Lower lobe of right lung (tissue), 2 donors: ENCODE measurements at places on chromosomes 2 and 18.

DNA sequence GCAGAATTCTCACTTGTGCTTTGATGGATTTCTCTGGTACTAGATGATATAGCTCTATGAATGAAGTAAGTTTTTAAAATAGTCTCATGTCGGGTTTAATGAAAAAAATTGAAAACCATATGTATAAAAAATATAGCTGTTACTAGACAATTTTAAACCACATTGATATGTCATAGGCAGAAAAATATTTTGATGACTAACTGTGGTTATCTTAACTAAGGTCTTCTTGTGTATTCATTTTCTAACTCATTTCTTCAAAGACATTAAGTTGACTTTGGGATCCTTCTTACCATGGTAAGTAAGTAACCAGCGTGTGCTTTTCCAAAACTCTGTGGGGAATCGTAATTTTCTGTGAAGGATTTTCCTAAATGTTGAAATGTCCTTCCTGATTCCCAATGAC lies 160.9 kb upstream of the COL3A1 start:
- no peaks in the 10 kb centered on the region for H3K36me3 ChIP-seq
- no peaks in the 10 kb centered on the region for H3K4me1 ChIP-seq
- H3K27ac ChIP-seq: no peak overlapping the region
- no peak overlapping the region for H3K4me3 ChIP-seq

GRCh38 chr2:20231598-20232026 lies 6.7 kb upstream of the SDC1 start:
- H3K4me1 ChIP-seq: no peaks in the 10 kb centered on the region
- no peak overlapping the region for H3K4me3 ChIP-seq
- H3K36me3 ChIP-seq: no peaks in the 10 kb centered on the region
- no peak for DNase-seq
- H3K27ac ChIP-seq: peak overlapping the region; percentile 24
- H3K27me3 ChIP-seq: no peaks in the 10 kb centered on the region

DNA sequence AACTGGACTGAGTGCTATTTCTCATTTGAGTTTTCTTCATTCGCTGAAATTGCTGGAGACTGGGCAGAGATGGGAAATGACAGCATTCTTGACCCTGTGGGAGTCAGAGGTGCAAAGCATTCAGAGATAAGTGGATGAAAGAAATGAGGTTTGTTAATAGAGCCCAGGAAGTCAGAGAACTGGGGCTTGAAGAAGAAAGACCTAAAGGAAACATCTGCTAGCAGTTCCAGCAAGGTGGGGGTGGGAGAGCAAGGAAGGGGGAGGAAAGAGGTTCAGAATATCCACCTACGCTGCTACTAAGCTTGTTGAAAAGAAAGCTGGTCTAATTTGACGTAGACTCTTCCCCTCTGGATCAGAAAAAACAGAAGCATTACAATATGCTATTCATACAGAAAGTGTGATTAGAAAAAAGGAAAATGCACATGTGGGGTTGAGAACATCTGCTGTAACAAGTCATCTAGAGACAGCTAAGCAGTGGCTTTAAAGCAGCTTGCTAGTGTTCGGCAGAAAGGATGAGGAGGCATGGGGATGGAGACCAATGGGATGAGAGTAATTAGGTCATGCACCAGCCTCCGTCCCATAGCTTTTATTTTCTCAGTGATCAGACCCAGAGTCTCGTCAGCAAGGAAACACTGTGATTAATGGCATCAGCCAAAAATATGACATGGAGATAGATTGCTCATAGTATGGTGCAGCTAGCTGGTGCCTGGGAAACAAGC lies 29.7 kb downstream of the NAB1 start:
- no peak overlapping the region for H3K4me3 ChIP-seq
- no peaks in the 10 kb centered on the region for H3K27me3 ChIP-seq
- no peak for DNase-seq
- no peak overlapping the region for H3K27ac ChIP-seq
- peaks cover 18% of the 10 kb centered on the region for H3K36me3 ChIP-seq

- H3K27ac ChIP-seq: peak overlapping the region; percentile 62
- peaks cover 21% of the 10 kb centered on the region for H3K4me1 ChIP-seq
- no peak overlapping the region for H3K4me3 ChIP-seq
- H3K36me3 ChIP-seq: no peaks in the 10 kb centered on the region
- DNase-seq: peak; percentile 62
Measured at GRCh38 chr2:169086893-169087467, 17.6 kb downstream of the DHRS9 start.

- H3K36me3 ChIP-seq: no peaks in the 10 kb centered on the region
- no peaks in the 10 kb centered on the region for H3K27me3 ChIP-seq
- no peak overlapping the region for H3K27ac ChIP-seq
- DNase-seq: no peak
Measured at GRCh38 chr2:106356291-106356690, 111.9 kb downstream of the RGPD3 start.

- no peak overlapping the region for H3K27ac ChIP-seq
- H3K4me1 ChIP-seq: peaks cover 5% of the 10 kb centered on the region
- H3K4me3 ChIP-seq: no peak overlapping the region
Measured at GRCh38 chr18:55272510-55273243, 313.4 kb upstream of the CCDC68 start.

- no peak for DNase-seq
- no peak overlapping the region for H3K27ac ChIP-seq
- H3K4me3 ChIP-seq: no peak overlapping the region
- no peaks in the 10 kb centered on the region for H3K4me1 ChIP-seq
Measured at GRCh38 chr18:72738136-72738535, 129.7 kb downstream of the NETO1 start.

- H3K27me3 ChIP-seq: peaks cover 5% of the 10 kb centered on the region
- no peak within 1 kb of the TSS for H3K27ac ChIP-seq
- no peaks in the 10 kb centered on the region for H3K36me3 ChIP-seq
- H3K4me3 ChIP-seq: no peak within 1 kb of the TSS
- no peak for DNase-seq
- H3K4me1 ChIP-seq: no peaks in the 10 kb centered on the region
Measured at GRCh38 chr2:48617618-48618017, at the start of gene GTF2A1L. GTF2A1L (plus strand) TSS chr2:48617856; CDS start chr2:48617875, 19 bp downstream.

GRCh38 chr18:29188760-29189159 lies 1011.8 kb upstream of the CDH2 start:
- no peak overlapping the region for H3K4me3 ChIP-seq
- DNase-seq: no peak
- no peaks in the 10 kb centered on the region for H3K36me3 ChIP-seq
- H3K27me3 ChIP-seq: no peaks in the 10 kb centered on the region
- no peak overlapping the region for H3K27ac ChIP-seq
